ENCODE measurements at places on chromosomes 4 and X. TPM values are rescaled to one million over a fixed set of nuclear protein-coding genes. Genes with fewer than 3 reads are reported as not detected.

DNA sequence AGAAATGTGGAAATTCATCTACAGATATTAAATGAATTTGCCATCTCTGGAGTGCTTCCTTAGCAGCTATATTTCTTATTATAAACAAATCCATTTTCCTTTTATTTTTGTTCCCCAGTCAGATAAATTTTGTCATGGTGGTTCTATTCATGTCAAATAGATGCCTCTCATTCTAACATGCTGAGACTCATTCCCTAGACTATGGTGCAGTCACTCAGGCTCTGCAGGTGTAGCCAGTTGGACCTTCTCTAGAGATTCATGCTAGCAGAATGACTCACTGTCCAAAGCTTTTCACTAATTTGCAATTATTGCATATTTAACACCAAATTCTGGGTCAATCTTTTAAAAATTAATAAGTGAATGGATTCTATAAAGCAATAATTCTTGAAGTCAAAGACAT, 1392.7 kb downstream of the PCDH7 start:
- no peak for DNase-seq

GRCh38 chrX:137926090-137926489, 360.2 kb downstream of the ZIC3 start:
- no peak for DNase-seq

DNA sequence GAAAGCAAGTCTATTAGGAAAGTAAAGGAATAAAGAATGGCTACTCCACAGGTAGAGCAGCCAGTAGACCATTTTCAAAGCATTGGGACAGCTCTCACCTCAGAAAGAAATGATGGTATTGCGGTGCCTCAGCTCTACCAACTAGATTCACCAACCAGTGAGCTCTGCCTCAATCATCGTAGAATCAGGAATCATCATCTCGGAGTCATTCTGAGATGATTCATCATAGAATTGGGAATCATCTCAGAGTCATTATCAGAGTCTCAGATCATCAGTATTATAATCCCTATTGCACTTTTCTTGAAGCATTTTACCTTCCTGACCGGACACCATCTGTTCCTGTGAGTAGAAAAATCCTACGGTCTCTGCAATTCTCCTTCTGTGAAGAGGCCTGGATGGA, 17.5 kb upstream of the SAT1 start:
- no peak for DNase-seq

- no peak for DNase-seq
These were observed 32.2 kb upstream of the CCSER1 start for GRCh38 chr4:90095000-90095399.

DNA sequence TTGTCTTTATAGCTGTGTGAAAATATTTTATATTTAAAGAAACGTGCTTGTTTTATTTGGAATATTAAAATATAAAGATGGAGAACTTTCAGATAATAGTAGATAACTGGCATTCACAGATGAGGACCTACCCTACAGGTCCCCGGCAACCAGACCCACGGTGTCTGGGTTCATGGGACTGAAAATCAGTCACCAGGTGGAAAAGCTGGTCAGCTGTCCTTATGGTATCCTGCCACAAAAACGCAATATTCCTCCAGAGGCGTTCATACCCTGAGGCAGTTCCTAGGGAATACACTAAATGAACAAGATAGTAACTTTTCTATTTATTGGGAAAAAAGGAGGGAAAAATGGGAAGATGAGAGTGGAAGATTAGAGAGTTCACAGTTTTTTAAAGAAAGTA, 1.2 kb downstream of the TLR6 start:
- no peak for DNase-seq

DNA sequence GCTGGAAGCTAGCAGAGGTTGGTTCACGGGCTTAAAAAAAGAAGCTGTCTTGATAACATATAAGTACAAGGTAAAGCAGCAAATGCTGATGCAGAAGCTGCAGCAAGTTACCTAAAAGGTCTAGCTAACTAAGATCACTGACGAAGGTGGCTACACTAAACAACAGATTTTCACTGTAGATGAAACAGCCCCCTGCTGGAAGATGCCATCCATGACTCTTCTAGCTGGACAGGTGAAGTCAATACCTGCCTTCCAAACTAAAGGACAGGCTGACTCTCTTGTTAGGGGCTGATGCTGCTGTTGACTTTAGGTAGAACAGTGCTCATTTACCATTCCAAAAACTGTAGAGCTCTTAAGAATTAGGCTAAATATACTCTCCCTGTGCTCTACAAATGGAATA, 99.5 kb downstream of the FBXW7 start:
- DNase-seq, result no peak

DNA sequence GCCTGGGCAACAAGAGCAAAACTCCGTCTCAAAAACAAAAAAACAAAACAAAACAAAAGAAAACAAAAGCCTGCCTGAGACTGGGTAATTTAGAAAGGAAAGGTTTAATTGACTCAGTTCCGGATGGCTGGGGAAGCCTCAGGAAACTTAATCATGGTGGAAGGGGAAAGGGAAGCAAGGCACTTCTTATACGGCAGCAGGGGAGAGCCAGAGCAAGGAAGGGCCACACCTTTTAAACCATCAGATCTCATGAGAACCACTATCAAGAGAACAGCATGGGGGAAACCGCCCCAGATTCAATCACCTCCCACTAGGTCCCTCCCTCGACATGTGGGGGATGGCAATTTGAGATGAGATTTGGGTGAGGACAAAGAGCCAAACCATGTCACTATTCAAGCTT, 122.2 kb downstream of the UBE2K start:
- DNase-seq, result no peak

DNA sequence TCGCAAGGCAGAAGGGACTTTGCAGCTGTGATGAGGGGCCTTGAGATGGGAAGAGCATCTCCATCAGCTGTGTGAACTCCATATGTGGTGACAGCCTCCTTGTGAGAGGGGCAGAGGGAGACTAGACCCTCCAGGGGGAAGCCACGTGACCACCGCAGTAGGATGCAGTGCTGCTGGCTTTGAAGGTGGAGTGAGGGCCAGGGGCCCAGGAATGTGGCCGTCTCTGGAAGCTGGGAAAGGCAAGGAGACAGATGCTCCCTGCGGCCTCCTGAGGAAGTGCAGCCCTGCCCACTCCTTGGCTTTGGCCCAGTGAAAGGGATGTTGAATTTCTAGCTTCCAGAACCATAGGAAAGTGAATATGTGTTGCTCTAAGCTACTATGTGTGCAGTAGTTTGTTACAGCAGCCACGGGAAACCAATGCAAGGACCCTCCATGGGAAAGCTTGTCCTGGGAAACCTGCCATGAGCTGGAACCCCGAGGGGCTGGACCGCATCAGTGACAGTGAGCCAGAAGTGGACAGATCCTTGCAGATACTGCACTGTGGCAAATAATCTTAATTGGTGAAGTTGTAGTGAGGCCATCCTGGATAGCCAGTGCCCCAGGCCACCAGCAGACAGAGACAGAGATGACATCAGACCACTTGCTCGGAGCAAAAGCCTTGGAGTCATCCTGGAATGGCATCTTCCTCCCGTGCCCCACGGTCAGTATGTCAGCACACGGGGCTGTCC, 35.4 kb upstream of the SORCS2 start:
- peak; percentile 19 for DNase-seq

GRCh38 chrX:10077425-10078188, 79.2 kb upstream of the CLCN4 start:
- DNase-seq, result peak; percentile 29

Gene ETDC
- total RNA-seq, result not detected

Gene PPP3CA
- 47.9 TPM for total RNA-seq

Gene SPANXA1
- total RNA-seq, result not detected

All from fibroblast of villous mesenchyme (primary cell).